ENCODE measurements at places on chromosomes 6 and 20. TPM values are rescaled to one million over a fixed set of nuclear protein-coding genes. Genes with fewer than 3 reads are reported as not detected.
A peak's percentile ranks its signal among the peaks of the same experiment; 100 is the strongest.

DNA sequence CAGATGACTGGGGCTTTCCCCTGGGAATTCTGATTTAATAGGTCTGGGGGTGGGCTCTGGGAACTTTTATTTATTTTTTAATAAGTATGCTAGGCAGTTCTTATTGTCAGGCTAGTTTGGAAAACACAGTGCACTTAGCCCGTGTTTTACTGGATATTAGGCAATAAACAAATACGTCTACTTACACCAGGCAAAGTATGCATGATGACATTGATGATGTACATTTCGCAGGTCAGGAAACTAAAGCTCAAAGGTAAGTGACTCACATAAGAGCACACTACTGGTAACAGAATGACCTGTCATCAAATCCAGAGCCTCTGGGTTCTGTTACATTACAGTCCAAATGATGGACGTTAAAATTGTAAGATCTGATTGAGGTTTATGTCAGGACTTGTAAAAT is 144.4 kb upstream of the EXOC2 start:
- peaks cover 28% of the 10 kb centered on the region for H3K4me1 ChIP-seq
- H3K27ac ChIP-seq: peak overlapping the region; percentile 73
- H3K27me3 ChIP-seq: no peaks in the 10 kb centered on the region
- H3K36me3 ChIP-seq: no peaks in the 10 kb centered on the region
- H3K4me3 ChIP-seq: no peak overlapping the region
- no peak for DNase-seq

DNA sequence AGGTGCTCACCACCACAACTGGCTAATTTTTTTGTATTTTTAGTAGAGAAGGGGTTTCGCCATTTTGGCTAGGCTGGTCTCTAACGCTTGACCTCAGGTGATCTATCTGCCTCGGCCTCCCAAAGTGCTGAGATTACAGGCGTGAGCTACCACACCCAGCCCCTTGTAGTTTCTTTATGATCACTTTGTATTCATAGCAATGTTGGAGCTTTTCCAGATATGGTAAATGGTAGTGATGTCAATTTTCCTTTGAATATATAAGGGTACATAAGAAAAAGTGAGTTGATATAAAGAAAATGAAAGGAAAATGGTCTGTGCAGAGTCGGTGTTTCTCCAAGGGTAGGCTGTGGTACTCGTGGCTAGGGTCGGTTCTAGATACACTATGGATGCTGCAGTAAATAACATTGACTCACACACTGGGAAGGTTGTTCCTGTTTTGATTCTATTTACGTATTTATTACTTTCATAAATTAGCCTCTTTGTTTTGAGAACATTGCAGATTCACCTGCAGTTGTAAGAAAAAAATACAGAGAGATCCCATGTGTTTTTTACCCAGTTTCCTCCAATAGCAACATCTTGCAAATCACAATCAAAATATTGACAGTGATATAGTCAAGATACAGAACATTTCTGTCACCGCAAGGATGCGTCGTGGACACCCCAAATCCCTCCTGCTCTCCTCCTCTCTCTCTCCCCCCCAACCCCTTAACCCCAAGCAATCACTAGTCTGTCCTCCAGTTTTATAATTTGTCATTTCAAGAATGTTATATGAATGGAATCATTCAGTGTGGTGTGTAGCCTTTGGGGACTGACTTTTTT is 2.5 kb downstream of the ZNF831 start:
- DNase-seq: no peak
- H3K4me3 ChIP-seq: no peak overlapping the region
- H3K36me3 ChIP-seq: no peaks in the 10 kb centered on the region
- peak overlapping the region; percentile 26 for H3K27ac ChIP-seq

RAD21L1 gene
- not detected for total RNA-seq

DNA sequence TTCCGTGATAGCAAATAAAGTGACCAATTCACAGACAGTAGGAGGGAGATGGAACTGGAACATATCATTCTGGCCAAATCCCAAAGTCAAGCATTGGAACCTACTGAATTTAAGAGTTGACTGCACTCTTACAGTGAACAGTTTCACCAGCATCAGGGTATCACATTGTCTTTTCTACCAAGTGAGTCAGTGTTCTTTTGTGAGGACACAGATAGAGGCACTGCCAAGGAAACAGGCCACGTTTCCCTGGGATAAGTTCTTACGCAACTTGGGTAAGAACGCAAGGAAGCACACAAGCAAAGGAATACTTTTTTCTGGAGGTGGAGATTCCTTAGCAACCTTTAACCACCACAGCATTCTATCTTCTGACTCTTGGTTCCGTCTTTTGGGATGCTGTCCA is 28.6 kb upstream of the ENPP5 start:
- no peak overlapping the region for H3K4me3 ChIP-seq
- no peak for DNase-seq
- H3K36me3 ChIP-seq: no peaks in the 10 kb centered on the region
- H3K27ac ChIP-seq: no peak overlapping the region
- H3K4me1 ChIP-seq: no peaks in the 10 kb centered on the region
- no peaks in the 10 kb centered on the region for H3K27me3 ChIP-seq

MATN4 gene
- total RNA-seq: not detected

DNA sequence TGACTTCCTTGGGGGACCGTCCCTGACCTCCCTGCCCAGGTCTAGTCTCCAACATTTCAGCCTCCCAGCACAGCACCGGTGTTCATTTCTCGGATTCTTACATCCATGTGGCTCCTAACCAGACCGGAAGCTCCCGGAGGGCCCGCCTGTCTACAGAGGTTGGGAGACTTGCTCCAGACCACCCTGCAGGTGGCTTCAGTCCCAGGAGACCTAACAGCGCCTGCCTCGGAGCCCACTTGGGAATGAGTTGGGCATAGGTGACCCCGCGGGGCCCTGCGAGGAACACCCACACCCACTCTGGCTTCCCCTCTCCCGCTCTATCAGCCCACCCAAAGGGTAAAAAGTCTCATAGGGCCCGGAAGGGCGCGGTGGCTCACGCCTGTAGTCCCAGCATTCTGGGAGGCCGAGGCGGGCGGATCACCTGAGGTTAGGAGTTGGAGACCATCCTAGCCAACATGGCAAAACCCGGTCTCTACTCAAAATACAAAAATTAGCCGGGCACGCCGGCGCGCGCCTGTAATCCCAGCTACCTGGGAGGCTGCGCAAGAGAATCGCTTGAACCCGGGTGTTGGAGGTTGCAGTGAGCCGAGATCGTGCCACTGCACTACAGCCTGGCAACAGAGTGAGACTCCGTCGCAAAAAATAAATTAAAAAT is 5.4 kb downstream of the DPPA5 start:
- H3K36me3 ChIP-seq: no peaks in the 10 kb centered on the region
- no peak overlapping the region for H3K27ac ChIP-seq
- peaks cover 20% of the 10 kb centered on the region for H3K27me3 ChIP-seq
- H3K4me1 ChIP-seq: no peaks in the 10 kb centered on the region
- H3K4me3 ChIP-seq: no peak overlapping the region

SLC24A3 gene
- 1.7 TPM for total RNA-seq

DNA sequence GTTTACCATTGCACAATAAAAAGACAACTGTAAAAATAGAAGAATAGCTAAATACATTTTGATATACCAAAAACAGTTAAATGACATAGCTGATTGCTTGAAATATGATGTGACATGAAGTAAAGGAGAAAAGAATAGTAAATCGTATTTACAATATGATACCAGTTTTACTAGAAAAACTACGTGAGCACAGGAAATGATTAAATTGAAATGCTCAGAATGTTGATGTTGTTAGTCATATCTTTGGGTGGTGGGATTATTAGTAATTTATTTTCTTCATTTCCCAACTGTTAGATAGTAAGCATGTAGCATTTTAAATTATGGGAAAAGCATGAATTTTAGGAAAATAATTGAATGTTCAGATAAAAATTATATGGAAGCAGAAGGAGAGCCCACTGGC is 268.3 kb upstream of the TAB2 start:
- no peak for DNase-seq
- no peak overlapping the region for H3K27ac ChIP-seq
- H3K36me3 ChIP-seq: no peaks in the 10 kb centered on the region
- H3K4me3 ChIP-seq: no peak overlapping the region
- H3K27me3 ChIP-seq: no peaks in the 10 kb centered on the region
- no peaks in the 10 kb centered on the region for H3K4me1 ChIP-seq

DNA sequence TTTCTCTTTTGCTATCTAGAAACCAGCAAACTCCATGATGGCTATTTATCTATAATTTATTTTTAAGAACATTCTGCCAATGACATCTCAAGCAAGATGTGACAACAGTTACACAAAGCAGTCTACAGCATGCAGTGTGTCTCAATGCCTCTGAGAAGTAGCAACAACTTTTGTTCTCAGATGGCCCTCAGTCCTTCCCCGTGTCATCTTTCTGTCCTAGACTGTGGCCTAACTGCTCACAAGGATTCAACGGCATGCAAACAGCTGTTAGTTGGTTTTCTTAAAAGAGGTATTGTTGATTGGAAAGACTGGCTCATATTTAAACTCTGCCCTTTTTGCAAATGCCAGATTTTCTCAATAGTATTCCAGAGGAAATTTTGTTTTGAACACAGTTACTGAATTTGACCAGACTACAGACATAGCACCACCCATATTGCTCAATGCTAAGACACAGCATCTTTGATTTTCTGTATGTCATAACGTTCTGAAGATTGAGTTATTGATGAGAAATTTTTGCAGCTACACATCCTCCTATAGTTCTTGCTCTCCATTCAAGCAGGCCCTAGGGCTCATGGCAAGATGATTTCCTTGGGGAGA is 26.1 kb upstream of the F13A1 start:
- no peak overlapping the region for H3K4me3 ChIP-seq
- no peaks in the 10 kb centered on the region for H3K36me3 ChIP-seq
- DNase-seq: no peak

DNA sequence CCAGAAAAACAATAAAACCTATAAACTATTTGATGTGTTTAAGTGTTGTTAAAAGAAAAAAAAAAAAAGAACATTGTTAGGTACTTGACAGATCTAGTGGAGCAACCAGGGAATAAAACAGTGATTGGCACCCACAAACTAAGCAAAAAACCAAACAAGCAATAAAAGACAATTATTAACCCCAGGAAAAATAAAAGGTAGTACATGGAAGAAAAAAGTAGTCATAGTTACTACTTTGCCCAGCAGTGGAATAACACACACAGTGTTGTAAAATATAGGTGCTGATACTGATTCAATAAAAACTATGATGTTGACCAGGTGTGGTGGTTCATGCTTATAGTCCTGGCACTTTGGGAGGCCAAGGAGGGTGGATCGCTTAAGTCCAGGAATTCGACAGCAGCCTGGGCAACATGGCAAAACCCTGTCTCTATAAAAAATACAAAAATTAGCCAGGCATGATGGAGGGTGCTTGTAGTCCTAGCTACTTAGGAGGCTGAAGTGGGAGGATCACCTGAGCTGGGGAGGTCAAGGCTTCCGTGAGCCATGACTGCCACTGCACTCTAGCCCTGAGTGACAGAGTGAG is 43.9 kb downstream of the PIGU start:
- peaks cover 4% of the 10 kb centered on the region for H3K4me1 ChIP-seq
- H3K27me3 ChIP-seq: no peaks in the 10 kb centered on the region
- no peak for DNase-seq
- no peak overlapping the region for H3K4me3 ChIP-seq
- peak overlapping the region; percentile 57 for H3K27ac ChIP-seq

DNA sequence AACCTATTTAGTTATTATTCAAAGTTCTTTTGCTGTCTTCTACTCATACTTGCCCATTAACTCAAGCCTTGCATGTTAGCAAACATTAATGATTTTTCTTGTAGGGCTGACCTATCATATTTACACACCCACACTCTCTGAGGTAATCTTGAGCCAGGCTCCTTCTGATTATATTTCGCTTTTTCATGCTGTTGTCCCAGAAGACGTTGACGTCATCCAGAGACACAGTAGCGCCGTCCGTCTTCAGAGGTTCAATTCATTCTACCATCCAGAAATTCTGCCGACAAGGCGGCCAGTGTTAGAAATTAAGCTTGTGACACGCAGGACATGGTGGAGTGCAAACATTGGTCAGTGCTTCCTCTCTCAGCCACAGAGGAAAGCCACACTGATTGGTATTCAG is 584.7 kb downstream of the BMP2 start:
- no peaks in the 10 kb centered on the region for H3K36me3 ChIP-seq
- H3K27ac ChIP-seq: no peak overlapping the region
- peaks cover 4% of the 10 kb centered on the region for H3K27me3 ChIP-seq
- H3K4me1 ChIP-seq: no peaks in the 10 kb centered on the region
